ENCODE measurements at places on chromosomes 1 and 21. TPM values are rescaled to one million over a fixed set of nuclear protein-coding genes. Genes with fewer than 3 reads are reported as not detected.

DNA sequence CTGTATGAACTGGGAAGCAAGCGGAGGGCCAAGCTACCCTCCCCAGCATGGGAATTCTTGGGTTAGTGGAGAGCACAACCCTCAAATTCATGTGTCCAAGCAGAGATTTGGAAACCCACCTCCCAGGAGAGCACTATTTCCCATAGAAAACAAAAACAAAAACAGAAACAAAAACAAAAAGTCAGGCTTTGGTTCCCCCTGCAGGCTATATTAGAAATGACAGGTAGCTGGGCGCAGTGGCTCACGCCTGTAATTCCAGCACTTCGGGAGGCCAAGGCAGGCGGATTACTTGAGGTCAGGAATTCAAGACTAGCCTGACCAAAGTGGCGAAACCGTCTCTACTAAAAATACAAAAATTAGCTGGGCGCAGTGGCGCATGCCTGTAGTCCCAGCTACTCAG lies 10.8 kb downstream of the MINDY1 start:
- no peak for DNase-seq

GRCh38 chr1:109256085-109256484 lies 6.7 kb downstream of the CELSR2 start:
- no peak for DNase-seq

DNA sequence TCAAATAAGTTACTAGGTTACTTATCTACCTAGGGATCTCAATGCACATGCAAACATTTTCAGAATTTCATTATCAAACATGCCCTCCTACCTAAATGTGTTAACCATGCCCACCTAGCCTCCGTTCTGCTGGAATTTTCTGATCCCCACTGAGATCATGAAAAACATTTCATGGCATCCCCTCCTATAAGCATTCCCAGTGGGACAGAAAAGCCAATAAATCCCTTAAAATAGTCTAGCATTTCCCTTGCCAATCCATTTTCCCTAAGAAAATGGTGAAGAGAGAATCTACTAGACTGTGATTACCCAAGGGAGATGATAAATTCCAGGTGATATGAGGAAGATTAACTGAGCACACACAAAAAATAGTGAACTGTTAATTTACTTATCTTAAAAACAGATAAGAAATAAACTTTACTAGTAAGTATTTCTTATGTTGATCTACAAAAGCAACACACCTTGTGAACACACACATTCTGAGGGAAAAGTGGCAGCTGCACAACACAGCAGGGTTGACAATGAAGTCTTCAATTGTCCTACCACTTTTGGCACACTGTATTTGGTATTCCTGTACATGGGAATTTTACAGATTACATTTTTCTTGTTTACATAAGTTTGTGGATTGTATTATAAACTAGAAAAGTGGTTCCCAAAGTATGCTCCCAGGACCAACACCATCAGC lies 49.6 kb downstream of the ARID4B start:
- no peak for DNase-seq

DNA sequence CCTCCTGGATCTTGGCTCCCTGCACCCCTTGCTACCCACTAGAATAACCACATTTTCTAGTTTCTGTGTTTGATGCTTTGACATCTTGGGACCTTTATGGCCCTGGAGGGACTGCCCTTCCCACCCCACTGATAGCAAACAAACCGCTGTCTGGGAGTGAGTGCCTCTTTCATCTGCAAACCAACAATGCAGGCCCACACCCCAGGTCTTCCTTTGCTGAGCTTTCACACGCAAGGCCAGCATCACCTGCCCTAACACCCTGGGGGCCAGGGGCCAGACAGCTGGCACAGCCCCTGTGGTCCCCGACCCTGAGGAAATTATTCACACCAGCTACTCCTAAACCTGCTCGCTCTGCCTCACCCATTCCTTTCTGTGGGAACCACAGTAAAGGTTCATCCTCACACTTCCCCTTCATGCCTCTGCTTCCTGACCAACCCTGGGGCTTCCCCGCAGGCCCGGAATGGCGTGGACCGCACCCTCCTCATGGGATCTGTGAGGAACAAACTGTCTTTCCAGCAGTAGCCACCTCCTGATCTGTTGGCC lies 15.4 kb downstream of the SLC2A7 start:
- DNase-seq, result no peak

NBPF12 gene
- 8.2 TPM for total RNA-seq
